GM12892 (cell line): ENCODE measurements at places on chromosomes 6 and 20.

- DNase-seq, result no peak
These were observed 133.2 kb downstream of the SMOC2 start for GRCh38 chr6:168574075-168574698.

DNA sequence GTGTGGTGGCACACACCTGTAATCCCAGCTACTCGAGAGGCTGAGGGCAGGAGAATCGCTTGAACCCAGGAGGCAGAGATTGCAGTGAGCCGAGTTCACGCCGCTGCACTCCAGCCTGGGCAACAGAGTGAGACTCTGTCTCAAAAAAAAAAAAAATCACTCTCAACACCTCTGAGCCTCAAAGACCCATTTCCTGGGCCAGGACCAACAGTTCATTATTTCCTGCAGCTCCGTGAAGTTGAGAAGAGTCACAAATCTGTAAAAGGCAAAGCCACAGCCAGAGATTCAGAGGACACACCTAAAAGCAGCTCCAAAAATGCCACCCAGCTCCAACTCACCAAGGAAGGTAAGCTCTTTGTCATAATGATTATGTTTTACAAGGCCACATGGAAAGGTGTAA lies 15.2 kb upstream of the NOP56 start:
- no peak for DNase-seq

- no peak for DNase-seq
These were observed 49.7 kb upstream of the STK35 start for GRCh38 chr20:2051946-2052345.

DNA sequence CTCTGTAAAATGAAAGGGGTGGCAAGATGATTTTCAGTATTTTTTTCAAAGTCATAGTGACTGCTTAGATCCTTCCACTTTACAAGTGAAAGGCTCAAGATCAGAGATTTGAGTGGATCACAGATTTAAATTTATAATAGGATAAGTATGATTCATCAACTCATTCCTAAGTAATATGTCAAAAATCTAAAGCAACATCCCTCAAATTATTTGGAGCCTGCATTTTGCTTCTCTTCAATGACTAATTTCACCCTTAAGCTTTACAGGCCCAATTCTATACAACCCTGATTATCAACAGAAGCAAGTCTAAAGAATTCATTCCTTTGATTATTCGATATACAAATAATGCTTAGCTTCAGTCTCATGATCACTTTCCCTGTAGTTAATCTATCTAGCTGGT lies 93.9 kb upstream of the HEY2 start:
- DNase-seq, result no peak

DNA sequence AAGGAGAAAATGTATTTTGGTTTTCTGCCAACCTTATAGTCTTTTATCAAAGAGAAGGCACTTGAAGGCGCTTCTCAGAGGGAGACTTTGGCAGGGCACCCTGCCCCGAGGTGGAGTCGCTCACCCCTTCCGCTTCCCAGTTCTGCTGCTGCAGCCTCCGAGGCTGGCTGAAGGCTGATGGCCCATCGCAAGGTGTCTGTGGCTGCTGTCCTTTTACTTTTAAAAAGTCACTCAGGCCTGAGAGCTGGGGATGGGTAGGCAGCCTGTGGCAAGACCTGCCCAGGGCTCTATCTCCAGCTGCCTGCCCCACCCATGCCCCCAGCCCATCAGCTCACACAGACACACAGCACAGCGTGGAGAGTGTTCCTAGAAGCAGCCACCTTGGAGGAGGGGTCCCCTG lies 206.6 kb upstream of the CST7 start:
- no peak for DNase-seq

- no peak for DNase-seq
These were observed 77.8 kb upstream of the TGM3 start for GRCh38 chr20:2217857-2218539.

- no peak for DNase-seq
These were observed 14.2 kb upstream of the TOX2 start for GRCh38 chr20:43900496-43900895.

DNA sequence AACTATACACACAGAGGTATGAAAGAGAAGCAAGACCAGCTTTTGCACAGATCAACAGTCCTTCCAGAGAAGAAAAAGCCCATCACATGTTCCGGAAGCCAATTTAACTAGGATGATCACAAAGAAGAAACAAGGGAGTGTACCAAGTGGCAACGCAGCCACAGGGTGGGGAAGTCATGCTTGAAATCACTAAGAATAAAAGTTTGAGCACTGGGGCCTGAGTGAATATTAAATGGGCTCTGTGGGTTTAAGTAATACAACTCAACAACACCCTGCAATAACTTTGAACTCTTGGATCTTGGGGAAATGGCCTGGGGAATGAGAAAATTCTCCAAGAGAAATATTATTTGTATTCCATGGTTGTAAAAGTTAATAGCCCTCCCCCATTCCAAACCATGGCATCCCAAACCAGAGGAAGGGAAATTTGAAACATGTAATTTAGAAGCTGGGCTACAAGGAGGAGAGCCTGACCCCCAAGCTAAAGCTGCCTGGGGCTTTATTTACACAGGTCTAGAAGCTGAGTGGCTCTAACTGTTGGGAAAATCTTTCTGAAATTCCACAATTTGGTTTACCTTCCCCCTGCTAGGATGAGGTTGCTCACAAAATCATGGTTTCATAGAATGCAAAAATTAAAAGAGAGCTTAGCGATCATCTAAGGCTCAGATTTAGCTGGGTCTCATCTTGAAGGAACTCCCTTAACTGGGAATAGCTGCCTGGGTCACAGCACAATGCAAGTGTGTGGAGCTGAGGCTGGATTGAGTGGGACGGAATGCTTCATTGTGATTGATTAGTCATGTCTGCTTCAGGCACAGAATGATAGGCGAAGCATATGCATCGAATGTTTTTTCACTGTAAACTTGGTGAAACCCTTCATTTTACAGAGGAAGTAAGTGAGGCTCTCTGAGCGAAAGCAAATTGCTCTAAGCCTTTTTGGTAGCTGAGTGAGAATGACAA lies 143.6 kb downstream of the BMP7 start:
- no peak for DNase-seq

DNA sequence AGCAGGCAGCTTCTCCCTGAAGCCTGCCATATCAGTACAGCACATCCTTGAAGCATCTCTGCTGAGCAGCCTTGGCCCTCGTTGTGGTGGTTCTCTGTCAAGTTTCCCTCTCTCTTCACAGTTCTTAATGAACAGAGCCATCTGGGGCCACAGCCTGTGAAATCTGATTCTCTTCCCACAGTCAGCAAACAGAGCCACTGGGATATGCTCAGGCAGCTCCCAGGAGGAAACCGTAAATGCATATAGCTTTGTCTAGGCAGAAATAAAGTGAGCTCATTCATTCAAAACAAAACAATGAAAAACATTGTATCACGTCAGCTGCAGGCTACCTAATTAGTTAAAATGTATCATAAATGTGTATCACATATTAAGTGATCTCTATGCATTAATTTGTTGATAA lies 80.3 kb downstream of the TBC1D7 start:
- no peak for DNase-seq

DNA sequence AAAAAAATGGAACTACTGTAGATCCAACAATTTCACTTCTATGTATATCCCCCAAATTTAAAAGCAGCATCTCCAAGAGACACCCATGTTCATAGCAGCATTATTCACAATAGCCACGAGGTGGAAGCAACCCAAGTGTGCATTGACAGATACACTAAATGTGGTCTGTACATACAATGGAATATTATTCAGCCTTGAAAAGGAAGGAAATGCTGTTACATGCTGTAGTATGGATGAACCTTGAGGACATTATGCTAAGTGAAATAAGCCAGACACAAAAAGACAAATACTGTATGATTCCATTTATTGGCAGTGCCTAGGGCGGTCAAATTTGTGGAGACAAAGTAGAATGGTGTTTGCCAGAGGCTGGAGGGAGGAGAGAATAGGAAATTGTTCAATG lies 34.2 kb downstream of the CAP2 start:
- no peak for DNase-seq

DNA sequence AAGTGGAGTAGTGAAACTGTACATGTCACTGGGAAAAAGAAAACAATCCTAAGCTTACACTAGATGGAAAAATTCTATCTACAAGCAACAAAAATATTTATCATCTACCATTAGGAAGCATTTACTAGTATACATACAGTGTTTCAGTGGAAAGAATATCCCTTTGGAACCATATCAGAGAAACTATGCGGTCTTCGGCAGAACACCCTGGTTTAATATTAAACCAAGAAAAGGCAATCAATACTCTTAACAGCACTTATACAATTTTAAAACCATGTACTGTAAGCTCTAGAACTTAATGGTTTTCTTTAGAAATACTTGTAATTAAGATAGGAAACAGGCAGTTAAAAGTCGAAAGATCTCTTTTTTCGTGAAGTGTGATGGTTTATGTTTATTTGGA lies 32.3 kb downstream of the GCLC start:
- DNase-seq, result no peak

- no peak for DNase-seq
These were observed at the start of gene OLIG3 for GRCh38 chr6:137494281-137494987. Gene OLIG3 (minus strand): TSS chr6:137494394. CDS start chr6:137494170, 224 bp downstream.

DNA sequence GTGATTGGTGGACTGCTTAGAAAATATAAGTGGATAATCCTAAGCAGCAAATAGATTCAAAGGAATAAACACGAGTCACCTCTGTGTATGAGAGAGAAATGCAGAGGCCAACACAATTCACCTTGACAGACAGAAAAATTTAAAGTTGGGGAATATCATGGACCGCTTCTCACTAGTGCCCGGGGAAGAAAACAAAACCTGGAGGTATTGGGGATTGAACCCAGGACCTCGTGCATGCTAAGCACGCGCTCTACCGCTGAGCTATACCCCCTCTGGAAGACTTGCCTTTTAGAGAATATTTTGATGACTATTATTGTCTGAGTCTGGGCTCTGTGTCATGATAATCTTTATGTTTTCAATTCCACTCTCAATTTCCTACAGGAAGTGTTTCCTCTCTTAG lies 111.9 kb downstream of the TRIM27 start:
- no peak for DNase-seq

DNA sequence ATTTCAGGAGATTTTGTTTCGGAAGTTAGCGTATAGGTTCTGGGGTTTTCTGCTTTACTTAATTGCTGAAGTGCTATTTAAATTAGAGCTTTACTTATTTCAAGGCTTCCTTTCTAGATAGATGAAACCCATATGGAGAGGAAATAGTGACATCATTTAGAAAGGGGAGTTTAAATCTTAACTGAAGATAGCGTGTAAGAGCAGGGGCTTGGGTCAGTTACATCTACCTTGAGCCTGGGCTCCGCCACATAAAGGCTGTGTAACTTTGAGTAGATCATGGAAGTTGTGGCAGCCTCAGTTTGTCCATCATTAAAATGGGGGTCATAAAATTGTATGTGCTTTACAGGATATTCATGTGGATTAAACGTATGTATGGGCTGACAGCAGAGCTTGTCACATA lies 4.7 kb downstream of the CDS2 start:
- no peak for DNase-seq

DNA sequence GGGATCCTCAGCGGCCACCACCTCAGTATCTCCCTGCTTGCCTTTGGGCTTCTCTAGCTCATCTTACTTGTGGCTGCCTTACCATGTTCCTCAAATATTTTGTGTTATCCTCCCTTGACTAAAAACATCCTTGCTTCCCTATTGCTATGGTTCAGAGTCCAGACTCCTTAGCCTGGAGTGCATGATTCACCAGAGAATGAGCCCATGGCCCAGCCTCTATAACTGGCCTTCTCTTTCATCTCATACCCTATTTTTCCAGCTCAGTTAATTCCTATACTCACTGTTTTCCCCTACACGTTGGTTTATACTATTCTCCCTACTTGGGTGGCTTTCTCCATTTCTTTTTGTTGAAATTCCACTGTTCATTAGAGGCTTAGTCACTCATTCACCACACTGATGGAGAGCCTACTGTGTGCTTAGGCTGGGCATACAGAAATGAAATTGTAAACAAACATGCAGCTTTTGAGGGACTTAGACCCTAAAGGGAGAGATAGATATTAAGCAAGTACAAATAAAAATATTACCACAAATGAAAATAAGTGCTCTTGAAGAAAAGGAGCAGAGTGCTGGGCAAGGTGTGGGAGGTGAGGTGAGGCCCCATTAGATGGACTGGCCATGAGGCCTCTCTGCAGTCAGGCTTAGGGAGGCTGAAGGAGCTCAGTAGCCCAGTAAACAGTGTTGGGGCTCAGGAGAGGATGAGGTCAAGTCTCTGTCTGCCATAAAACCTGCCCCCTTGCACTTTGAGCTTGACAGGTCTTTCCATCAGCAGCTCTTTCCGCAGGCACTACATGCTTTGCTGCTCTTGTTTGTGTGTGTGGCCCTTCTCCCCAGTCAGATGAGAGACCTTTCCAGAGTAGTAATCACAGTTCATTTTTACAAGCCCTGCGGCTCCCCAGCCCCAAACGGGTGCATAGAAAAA lies 109.3 kb downstream of the TCP11 start:
- DNase-seq, result no peak

DNA sequence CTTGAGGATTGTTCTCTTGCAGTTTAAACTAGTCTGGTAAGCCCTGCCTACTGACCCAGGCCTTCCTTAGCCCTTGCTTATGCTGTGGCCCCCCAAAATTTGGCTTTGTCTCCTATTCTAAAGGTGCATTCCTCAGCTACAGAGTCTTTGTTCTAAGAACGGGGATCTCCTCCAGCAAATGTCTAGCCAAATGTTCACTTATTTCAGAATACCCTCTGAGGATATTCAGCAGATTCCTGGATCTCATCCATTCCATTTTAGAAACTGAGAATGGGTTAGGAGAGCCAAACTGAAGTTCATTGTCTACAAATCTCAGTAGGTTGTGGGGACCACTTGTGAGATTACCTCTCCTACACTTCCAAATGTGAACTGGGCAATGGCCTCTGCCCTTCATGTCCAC lies 164.2 kb upstream of the ARG1 start:
- no peak for DNase-seq

DNA sequence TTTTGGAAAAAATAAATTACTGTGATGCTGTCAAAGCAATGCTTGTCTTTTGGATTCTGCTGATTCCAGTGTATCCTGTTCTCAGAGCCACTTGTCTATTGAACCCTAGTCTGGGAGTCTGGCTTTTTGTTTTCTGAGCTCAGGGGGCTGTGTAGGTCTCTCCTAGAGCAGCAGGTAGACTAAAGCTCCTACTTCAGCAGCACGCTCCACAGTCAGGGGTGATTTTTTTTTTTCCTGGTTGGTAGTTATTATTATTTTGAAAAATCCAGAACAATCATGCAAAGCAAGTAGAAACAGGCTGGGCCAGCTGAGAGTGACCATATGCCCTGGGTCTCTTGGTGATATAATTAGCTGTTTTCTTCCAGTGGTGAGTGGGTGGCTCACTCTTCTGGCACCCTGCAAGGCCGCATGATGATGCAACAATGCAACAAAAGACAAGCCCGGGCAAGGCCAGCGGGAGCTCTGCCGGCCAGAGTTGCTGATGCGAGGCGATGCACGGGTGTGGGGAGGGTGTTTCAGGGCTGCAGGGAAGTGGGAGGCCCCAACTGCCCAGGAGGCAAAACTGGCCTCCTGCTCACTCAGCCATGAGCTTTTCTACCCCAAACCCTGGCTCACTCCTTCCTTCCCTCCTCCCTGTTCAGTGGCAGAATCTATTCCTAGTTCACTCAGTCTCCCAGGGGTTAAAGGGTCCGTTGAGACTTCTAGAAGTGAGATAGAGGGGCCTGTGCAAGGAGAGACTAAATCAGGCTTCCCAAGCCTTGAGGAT lies 11.5 kb upstream of the CDKN1A start:
- DNase-seq, result peak; percentile 66
